ENCODE measurements at places on chromosomes 5 and 9. TPM values are rescaled to one million over a fixed set of nuclear protein-coding genes. Genes with fewer than 3 reads are reported as not detected.

DNA sequence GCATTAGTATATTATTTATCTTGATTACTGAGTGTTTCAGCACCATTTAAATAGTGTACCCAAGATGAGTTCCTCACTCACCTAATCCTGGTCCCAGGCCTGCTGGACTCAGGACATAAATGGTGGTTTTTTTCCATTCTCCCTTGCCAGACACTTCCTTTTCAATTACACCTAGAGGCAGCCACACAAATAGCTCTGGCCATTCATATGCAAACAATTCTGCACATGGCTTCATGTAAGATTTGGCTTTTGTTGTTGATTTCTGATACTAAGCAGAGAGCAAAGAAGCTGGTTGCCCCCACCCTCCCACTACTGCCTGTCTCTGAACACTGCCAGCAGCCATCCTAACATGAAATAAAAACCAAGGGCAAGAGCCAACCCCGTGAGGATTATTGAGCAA, 180.4 kb downstream of the SEMA5A start:
- H3K36me3 ChIP-seq, result no peaks in the 10 kb centered on the region
- no peak overlapping the region for H3K27ac ChIP-seq
- no peak for DNase-seq
- H3K4me1 ChIP-seq, result no peaks in the 10 kb centered on the region

- DNase-seq, result no peak
- no peak overlapping the region for H3K4me3 ChIP-seq
- no peaks in the 10 kb centered on the region for H3K36me3 ChIP-seq
- H3K4me1 ChIP-seq, result no peaks in the 10 kb centered on the region
- no peaks in the 10 kb centered on the region for H3K27me3 ChIP-seq
Observed at GRCh38 chr9:82385633-82386032, 397.1 kb downstream of the SPATA31D1 start.

The PHF24 gene
- polyA plus RNA-seq, result not detected

DNA sequence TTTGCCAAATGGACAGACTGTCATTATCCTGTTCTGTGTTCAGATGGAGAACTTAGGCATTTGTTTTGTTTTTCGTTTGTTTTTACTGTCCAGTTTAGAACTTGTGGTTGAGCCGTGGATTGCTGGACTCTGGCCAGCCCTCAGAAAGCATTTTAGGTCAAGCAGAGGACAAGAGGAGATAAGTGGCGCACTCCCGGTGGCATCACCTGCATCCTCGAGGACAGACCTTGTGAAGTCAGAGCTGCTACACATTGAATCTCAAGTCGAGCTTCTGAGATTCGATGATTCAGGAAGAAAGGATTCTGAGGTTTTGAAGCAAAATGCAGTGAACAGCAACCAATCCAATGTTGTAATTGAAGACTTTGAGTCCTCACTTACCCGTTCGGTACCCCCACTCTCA, 8.9 kb downstream of the MTRR start:
- peaks cover 87% of the 10 kb centered on the region for H3K36me3 ChIP-seq
- no peak overlapping the region for H3K27ac ChIP-seq
- peaks cover 49% of the 10 kb centered on the region for H3K4me1 ChIP-seq
- H3K4me3 ChIP-seq, result no peak overlapping the region

The CXXC5 gene
- 24.6 TPM for polyA plus RNA-seq

The TMED7 gene
- 37.2 TPM for polyA plus RNA-seq

GRCh38 chr9:130262061-130262745, 3.4 kb upstream of the HMCN2 start:
- H3K36me3 ChIP-seq, result peaks cover 4% of the 10 kb centered on the region
- H3K4me3 ChIP-seq, result no peak overlapping the region
- no peak for DNase-seq
- peaks cover 1% of the 10 kb centered on the region for H3K4me1 ChIP-seq
- no peak overlapping the region for H3K27ac ChIP-seq

DNA sequence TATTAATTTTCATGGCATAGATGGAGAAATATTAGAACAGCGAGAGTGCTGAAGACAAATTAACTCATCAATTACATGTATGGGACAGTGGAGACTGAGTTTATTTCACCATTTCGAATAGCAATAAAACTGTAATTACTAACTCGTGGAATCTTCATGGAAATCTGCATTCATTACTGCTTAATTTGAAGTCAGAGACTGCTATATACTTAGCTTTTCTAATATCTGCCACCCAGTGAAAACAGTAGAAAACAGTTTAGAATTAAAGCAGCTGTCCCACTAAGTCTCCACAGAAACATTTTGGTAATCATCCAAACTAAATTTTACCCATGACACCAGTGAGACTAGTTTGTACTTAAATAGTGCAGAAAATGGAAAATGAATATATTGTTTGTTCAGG, 56.8 kb downstream of the IZUMO3 start:
- no peaks in the 10 kb centered on the region for H3K36me3 ChIP-seq
- H3K4me1 ChIP-seq, result no peaks in the 10 kb centered on the region
- DNase-seq, result no peak
- H3K4me3 ChIP-seq, result no peak overlapping the region
- H3K27me3 ChIP-seq, result no peaks in the 10 kb centered on the region
- H3K27ac ChIP-seq, result no peak overlapping the region

DNA sequence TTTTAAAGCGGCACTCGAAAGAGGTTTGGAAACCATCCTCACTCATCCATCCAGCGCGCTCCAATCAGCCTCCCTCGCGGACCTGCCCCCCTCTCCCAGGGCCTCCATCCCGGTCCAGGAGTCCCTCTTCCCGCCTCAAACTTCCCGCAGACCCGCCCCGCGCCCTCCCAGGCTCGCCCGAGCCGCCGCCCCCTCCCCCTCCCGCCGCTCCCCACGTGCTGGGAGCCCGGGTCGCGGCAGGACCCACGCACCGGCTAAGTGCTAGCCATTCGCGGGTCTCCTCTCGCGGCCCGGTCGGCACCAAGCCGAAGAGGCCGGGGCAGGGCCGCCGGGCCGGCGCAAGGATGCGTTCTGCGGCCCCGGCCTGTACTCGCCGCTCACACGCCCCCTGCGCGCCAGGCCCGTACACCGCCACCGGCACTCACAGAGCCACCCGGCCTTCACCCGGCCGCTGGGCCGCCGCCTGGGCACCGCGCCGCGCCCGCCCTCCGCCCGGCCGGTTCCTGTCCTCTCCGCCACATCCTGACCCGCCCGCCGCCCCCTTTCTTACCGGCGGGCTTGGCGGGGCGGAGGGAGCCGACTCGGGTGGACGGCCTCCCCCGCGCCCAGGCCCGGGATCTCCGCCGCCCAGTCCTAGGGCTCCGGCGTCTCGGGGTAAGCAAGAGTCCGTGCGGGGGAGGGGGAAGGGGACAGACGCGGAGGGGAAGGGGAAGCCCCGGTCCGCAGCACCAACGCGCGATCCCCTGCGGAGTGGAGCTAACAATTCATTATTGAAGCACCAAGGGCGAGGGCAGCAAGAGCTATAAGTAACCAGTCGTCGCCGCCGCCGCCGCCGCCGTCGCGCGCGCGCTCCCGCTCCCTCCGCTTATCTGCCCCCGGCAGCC, 576 bp downstream of the CHD1 start:
- peaks cover 5% of the 10 kb centered on the region for H3K27me3 ChIP-seq
- peak overlapping the region; percentile 82 for H3K4me3 ChIP-seq
- peak; percentile 15 for DNase-seq
- H3K27ac ChIP-seq, result peak overlapping the region; percentile 98
- peaks cover 9% of the 10 kb centered on the region for H3K4me1 ChIP-seq

- H3K4me3 ChIP-seq, result no peak overlapping the region
- DNase-seq, result no peak
- no peaks in the 10 kb centered on the region for H3K4me1 ChIP-seq
- no peak overlapping the region for H3K27ac ChIP-seq
- H3K36me3 ChIP-seq, result no peaks in the 10 kb centered on the region
Observed at GRCh38 chr5:56525113-56525512, 290.2 kb upstream of the MAP3K1 start.

The S100Z gene
- not detected for polyA plus RNA-seq

The PITX1 gene
- not detected for polyA plus RNA-seq

The GARIN3 gene
- not detected for polyA plus RNA-seq

The THG1L gene
- 8.0 TPM for polyA plus RNA-seq

The SLCO6A1 gene
- polyA plus RNA-seq, result not detected

GRCh38 chr5:107919361-107919760, 248.6 kb upstream of the EFNA5 start:
- DNase-seq, result no peak
- no peak overlapping the region for H3K4me3 ChIP-seq
- peaks cover 4% of the 10 kb centered on the region for H3K4me1 ChIP-seq
- H3K27ac ChIP-seq, result no peak overlapping the region
- peaks cover 2% of the 10 kb centered on the region for H3K36me3 ChIP-seq
- no peaks in the 10 kb centered on the region for H3K27me3 ChIP-seq

DNA sequence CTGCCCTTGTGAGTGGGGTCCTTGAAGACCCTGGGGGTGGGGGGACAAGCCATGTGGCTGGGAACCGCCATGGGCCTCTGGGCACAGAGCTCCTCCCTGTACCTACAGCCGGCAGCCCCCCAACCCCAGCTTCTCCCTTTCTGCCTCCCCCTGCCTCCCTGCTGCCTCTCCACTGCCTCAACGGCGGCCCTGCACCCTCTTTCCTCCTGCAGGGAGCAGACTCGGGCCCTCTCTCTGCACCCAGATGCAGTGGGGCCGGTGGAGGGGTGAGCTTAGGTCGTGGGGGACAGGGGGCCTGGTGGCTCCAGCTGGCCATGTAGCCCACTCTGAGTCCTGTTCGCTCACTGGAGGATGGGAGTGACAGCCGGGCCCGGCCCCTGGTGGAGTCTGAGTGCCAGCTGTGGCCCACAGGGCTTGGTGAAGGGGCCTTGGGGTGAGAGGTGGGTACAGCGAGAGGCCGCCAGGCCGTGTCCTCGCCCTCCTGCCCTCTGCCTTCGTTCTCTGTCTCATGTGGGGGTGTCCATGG, 139.3 kb upstream of the COL5A1 start:
- H3K27me3 ChIP-seq, result peaks cover 4% of the 10 kb centered on the region
- no peak for DNase-seq
- no peaks in the 10 kb centered on the region for H3K4me1 ChIP-seq
- H3K4me3 ChIP-seq, result no peak overlapping the region
- H3K36me3 ChIP-seq, result no peaks in the 10 kb centered on the region

- no peak overlapping the region for H3K4me3 ChIP-seq
- no peak for DNase-seq
- H3K27ac ChIP-seq, result no peak overlapping the region
- peaks cover 12% of the 10 kb centered on the region for H3K36me3 ChIP-seq
Observed at GRCh38 chr9:137650259-137650658, 31.5 kb downstream of the EHMT1 start.

All from naive thymus-derived CD8-positive, alpha-beta T cell (primary cell).